ENCODE measurements at places on chromosomes 3 and 15.

- no peak for DNase-seq
Measured at GRCh38 chr3:151460228-151460627, 633 bp downstream of the IGSF10 start.

DNA sequence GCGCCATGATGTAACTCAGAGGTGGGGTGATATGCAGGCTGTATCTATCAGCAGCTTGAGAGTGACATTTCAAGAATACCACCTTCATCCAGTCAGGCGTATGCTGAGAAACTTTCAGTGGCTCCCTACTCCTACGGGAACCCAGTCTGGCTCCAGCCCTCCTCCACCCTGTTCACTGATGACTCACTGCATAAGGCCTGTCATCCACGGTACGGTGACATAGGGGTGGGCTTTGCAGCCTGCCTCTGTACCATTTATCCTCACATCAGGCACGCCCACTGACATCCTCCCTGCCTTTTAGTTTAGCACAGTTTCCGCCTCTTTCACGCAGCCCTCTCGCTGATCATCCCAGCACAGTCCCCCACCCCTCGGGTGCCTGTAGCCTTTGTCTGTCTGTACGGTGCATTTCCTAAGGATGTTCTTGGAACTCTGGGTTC is 11.7 kb downstream of the PXYLP1 start:
- peak; percentile 74 for DNase-seq

GRCh38 chr3:20846832-20847231 is 660.8 kb upstream of the SGO1 start:
- DNase-seq, result no peak

GRCh38 chr3:69324362-69325025 is 61.4 kb downstream of the FRMD4B start:
- DNase-seq, result peak; percentile 45

DNA sequence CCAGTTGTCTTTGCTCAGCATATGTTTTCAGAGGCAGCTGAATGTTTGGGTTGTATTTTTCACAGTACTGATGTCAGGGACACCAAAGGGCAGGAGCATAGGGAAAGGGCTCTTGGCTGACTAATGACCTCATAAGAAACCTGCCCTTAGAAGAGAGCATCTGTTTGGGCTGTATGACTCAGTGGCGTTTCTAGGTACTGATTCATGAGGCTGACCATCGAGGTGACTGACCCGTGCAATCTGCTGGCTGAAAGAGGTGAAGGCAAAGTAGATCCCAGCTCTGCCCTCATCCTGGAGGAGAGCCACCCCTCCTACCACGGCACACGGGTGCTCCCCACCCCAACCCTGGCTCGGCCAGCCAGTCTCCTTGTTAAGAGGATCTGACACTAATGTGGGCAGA is 8.3 kb downstream of the LMCD1 start:
- DNase-seq, result no peak

DNA sequence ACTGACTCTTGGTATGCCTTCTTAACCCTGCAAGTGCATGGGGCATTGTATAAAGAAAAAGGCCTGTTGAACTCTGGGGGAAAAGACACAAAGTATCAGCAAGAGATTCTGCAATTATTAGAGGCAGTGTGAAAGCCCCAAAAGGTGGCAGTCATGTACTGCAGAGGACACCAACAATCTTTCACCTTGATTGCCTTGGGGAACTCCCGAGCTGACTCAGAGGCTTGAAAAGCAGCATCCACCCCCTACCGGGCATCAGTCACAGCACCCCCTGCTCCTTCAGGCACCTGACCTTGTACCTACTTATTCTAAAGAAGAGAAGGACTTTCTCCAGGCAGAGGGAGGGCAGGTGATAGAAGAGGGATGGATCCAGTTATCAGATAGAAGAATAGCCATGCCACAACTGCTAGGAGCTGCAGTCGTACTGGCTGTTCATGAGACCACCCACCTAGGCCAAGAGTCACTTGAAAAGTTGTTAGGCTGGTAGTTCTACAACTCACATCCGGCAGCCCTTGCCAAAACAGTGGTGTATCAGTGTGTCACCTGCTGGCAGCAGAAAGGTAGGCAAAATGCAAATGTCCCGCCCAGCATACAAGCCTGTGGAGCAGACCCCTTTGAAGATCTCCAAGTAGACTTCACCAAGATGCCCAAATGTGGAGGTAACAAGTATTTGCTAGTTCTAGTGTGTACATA is 241.6 kb upstream of the CNTN6 start:
- no peak for DNase-seq

- DNase-seq, result no peak
Measured at GRCh38 chr3:9653565-9654248, 4.4 kb downstream of the MTMR14 start.

GRCh38 chr3:23537101-23537551 is 268.6 kb upstream of the UBE2E1 start:
- DNase-seq, result no peak

- no peak for DNase-seq
Measured at GRCh38 chr15:63636518-63637061, 39.4 kb downstream of the FBXL22 start.

- DNase-seq, result no peak
Measured at GRCh38 chr3:156665291-156665690, 9.1 kb upstream of the TIPARP start.

GRCh38 chr3:171001957-171002694 is 24.4 kb downstream of the SLC2A2 start:
- DNase-seq, result no peak

GRCh38 chr3:158352551-158352950 is 218.4 kb upstream of the MLF1 start:
- DNase-seq, result no peak

DNA sequence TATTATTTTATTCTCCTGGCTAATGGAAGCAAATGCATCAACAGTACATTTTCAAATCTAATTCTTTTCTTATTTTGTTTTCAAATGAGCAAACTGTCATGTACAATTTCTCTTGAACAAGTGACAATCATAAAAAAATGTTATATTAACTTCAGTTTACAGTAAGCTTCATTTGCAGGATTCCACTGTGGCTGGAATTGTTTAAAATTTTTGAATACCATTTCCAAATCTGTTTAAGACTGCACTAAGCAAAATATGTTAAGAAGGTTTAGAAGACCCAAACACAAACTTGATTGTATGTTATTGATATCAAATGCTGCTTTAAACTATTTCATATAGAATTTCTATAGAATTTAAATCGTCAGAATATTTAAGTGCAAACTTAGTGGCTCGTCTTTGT is 92.8 kb downstream of the ZNF280D start:
- no peak for DNase-seq

GRCh38 chr3:32719931-32720330 is 34.9 kb downstream of the CNOT10 start:
- DNase-seq, result no peak

GRCh38 chr15:37045859-37046740 is 54.2 kb downstream of the MEIS2 start:
- DNase-seq, result no peak

GRCh38 chr3:148255981-148256969 is 441.4 kb upstream of the AGTR1 start:
- DNase-seq, result no peak

- DNase-seq, result no peak
Measured at GRCh38 chr15:100781061-100781960, 98.3 kb upstream of the ALDH1A3 start.

DNA sequence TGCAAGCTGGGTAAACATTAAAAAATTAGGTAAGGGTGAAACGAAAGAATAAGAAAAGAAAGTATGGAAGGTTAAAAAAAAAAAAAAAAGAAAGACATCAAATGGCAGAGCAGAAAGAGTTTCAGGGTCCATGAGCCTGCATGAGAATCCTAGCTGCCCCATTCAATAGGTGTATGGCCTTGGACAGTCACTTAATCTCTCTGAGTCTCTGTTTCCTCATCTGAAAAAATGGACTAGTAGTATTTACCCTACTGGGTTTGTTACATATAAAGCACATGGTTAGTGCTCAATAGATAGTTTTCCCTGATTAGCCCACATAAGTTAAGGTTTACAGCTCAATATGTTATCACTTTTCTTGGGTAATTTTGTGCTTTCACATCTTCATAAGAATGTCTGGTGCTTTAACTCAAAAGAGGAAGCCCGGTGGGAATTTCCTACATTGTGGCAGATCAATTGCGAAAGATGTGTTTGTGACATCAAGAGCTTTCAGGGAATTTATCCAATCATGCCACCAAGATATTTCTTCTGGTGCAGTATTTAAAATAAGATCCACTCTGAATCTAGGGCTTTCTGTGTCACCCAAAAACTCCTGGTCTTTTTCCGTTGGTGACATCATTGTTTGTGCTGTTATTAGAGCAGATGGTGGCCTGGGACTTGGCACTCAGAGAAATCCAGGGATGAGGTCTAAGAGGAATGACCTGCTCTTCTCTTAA is 57.2 kb upstream of the UBE2E1 start:
- DNase-seq, result no peak

- DNase-seq, result peak; percentile 84
Measured at GRCh38 chr3:30693470-30694120, 87.2 kb downstream of the TGFBR2 start.

DNA sequence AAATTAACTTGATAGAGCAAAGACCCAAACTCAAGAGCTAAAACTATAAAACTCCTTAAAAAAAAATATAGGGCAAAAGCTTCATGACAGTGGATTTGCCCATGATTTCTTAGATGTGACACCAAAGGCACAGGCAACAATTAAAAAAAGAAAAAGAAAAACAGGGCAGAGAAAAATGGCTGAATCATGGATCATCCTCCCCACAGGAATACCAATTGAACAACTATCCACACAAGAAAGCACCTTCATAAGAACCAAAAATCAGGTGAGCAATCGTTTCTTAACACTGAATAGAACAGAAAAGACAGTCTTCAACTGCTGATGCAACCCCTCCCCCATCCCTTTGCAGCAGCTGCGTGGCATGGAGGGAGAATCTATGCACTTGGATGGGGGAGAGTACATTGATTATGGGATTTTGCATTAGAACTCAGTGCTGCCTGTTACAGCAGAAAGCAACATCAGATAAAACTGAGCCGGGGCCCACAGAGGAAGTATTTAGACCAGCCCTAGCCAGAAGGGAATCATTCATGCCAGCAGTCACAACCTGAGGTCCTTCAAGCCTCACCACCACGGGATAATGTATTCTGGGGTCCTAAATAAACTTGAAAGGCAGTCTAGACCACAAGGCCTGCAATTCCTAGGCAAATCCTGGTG is 15.7 kb downstream of the C3orf33 start:
- no peak for DNase-seq

DNA sequence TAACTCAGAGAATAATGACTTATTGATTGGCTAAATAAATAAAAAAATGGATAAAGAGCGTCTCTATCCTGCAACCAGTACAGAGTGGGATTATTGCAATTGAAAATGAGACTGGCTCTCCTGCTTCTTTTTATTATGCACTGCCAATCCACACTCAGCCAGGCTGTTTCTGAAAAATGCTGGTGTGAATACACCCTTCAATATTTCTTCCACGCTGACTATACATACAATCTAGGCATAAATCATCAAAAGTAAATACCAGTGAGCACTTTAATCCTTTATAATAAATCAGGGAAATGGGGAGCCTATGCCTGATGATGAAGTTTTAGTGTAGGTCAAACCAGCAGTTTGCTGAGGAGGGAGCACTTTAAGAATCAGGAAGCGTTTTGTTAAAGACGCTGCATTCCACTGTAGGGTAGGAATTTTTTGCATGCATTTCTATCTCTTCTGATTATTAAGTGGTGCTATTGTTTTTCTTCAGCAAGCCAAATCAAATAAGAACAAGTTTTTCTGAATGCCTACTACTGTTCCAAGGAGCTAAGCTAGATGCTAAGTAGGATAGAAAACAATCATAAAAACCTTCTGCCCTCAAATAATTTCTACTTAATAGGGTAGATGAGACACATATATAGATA is 781.5 kb downstream of the TBL1XR1 start:
- no peak for DNase-seq

GRCh38 chr15:75051711-75052110 is 28.3 kb downstream of the PPCDC start:
- no peak for DNase-seq

GRCh38 chr3:102460579-102460978 is 25.8 kb downstream of the ZPLD1 start:
- no peak for DNase-seq

GRCh38 chr3:307182-307581 is 110.6 kb downstream of the CHL1 start:
- DNase-seq, result no peak

DNA sequence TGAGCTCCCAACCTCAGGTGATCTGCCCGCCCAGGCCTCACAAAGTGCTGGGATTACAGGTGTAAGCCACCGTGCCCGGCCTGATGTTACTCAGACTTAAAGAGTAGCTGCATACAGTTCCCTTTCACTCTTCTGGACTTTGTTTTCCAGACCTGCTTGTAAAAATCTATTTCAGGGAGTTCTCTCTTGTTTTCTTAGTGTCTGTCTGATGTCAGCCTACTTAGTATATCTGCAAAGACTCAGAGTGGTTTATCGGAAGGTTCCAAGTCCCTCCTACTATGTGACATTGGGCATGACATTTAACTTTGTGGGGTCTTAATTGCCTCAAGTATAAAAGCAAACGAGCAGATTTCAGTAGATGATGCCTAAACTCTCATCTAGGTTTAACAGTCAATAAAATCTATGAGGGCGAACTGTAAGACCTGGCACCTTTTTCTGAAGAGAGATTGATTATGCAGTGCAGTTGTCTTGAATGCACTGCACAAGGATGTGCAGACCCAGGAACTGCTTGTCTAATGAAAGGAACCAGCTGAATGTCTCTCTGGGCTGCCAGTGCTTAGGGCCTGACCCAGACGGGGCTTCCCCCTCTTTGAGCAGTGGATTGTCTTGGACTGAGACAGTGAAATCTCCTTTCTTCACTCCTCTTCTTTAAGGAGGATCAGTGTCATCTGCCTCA is 301.4 kb downstream of the PTPRG start:
- DNase-seq, result no peak

- no peak for DNase-seq
Measured at GRCh38 chr3:122013448-122013925, 8.6 kb downstream of the ILDR1 start.

DNA sequence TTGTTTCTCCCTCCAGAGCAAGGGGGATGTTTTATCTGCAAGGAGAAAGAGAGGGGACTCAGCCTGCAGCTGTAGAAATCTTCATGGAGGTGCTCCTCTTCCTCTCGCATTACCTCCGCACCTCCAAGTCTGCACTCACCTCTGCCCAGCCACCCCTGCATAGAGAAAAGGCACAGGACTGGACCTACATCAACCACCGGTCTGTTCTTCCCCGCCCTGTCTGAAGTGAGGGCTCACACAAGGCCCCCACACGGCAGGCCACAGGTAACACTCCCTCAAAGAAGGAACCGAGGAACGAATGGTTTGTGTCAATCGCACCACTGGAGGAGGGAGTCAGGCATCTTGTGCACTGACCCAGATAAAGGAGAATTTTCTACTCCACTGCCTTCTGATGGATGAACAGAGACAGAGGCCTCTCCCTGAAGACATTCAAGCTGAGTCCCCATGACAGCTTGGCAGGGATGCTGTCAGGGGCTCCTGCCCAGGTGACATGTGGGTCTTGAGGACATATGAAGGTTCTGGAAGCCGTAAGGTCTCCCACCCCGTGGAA is 260.3 kb downstream of the XXYLT1 start:
- DNase-seq, result no peak

- no peak for DNase-seq
Measured at GRCh38 chr3:66267031-66267430, 46.2 kb downstream of the SLC25A26 start.
